HFFc6 (cell line): ENCODE measurements at places on chromosomes 11 and 22. TPM values are rescaled to one million over a fixed set of nuclear protein-coding genes. Genes with fewer than 3 reads are reported as not detected.

DNA sequence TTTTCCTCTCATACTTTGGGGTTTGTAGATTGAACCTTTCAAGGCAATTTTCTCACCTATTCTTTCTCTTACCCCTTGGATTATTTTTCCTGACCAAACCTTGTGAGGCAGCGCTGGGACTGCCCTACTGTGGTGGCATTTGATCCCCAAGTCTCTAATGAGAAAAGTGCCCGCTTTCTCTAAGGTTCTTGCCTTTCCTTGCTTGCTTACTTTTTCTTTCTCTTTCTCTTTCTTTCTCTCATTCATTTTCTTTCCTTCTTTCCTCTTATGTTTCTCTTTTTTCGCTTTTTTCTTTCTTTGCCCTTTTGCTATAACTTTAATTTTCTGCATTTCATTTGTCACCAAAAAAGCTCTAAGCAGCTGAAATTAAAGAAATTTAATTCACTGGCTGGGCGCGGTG, 40.7 kb upstream of the ADSL start:
- H3K4me1 ChIP-seq: peaks cover 24% of the 10 kb centered on the region
- H3K27me3 ChIP-seq: no peaks in the 10 kb centered on the region
- no peak for DNase-seq

The OR8G1 gene
- total RNA-seq: not detected in 2 replicates

The C11orf86 gene
- not detected in 3 replicates for total RNA-seq

GRCh38 chr22:50531546-50531961, 1.7 kb upstream of the TYMP start:
- peak overlapping the region; percentile 65 for H3K4me3 ChIP-seq
- no peaks in the 10 kb centered on the region for H3K36me3 ChIP-seq
- H3K27ac ChIP-seq: no peak overlapping the region
- no peak for DNase-seq

- no peak for DNase-seq
- no peaks in the 10 kb centered on the region for H3K27me3 ChIP-seq
- H3K4me3 ChIP-seq: no peak overlapping the region
Observed at GRCh38 chr11:26823963-26824362, 102.1 kb upstream of the SLC5A12 start.

The FDXACB1 gene
- total RNA-seq: 1.7 to 2.4 TPM (median 2.0 TPM) in 3 replicates

- DNase-seq: no peak
- peak overlapping the region; percentile 97 for H3K27ac ChIP-seq
- peak overlapping the region; percentile 87 for H3K4me3 ChIP-seq
- H3K27me3 ChIP-seq: peaks cover 12% of the 10 kb centered on the region
- peaks cover 82% of the 10 kb centered on the region for H3K4me1 ChIP-seq
Observed at GRCh38 chr11:8717544-8717875, 34.9 kb downstream of the RPL27A start.

GRCh38 chr11:72646024-72646423, 28.2 kb downstream of the PDE2A start:
- no peaks in the 10 kb centered on the region for H3K36me3 ChIP-seq
- H3K27ac ChIP-seq: no peak overlapping the region
- no peak overlapping the region for H3K4me3 ChIP-seq
- peaks cover 7% of the 10 kb centered on the region for H3K4me1 ChIP-seq
- H3K27me3 ChIP-seq: peaks cover 12% of the 10 kb centered on the region

- H3K4me1 ChIP-seq: peaks cover 30% of the 10 kb centered on the region
- peaks cover 20% of the 10 kb centered on the region for H3K36me3 ChIP-seq
- DNase-seq: peak; percentile 2
- H3K4me3 ChIP-seq: peak overlapping the region; percentile 91
- H3K27me3 ChIP-seq: peaks cover 5% of the 10 kb centered on the region; the same call in 1 of the 2 replicates
Observed at GRCh38 chr11:9459667-9460321, 1.0 kb upstream of the ZNF143 start.

GRCh38 chr11:134569195-134569594, 157.2 kb upstream of the B3GAT1 start:
- H3K36me3 ChIP-seq: no peaks in the 10 kb centered on the region
- DNase-seq: no peak
- H3K27me3 ChIP-seq: no peaks in the 10 kb centered on the region
- H3K27ac ChIP-seq: no peak overlapping the region
- no peaks in the 10 kb centered on the region for H3K4me1 ChIP-seq
